ENCODE measurements at places on chromosomes 7 and 10.

GRCh38 chr10:131946880-131947279 lies 34.8 kb downstream of the BNIP3 start:
- no peak for DNase-seq

- no peak for DNase-seq
Observed at GRCh38 chr7:78225534-78225933, 427.0 kb downstream of the PHTF2 start.

GRCh38 chr10:124745673-124746072 lies 1.5 kb upstream of the FAM53B start:
- peak; percentile 64 for DNase-seq

- DNase-seq = no peak
Observed at GRCh38 chr7:38141187-38141586, 36.9 kb upstream of the STARD3NL start.

GRCh38 chr10:131982185-131982756 lies 548 bp upstream of the BNIP3 start:
- no peak for DNase-seq

DNA sequence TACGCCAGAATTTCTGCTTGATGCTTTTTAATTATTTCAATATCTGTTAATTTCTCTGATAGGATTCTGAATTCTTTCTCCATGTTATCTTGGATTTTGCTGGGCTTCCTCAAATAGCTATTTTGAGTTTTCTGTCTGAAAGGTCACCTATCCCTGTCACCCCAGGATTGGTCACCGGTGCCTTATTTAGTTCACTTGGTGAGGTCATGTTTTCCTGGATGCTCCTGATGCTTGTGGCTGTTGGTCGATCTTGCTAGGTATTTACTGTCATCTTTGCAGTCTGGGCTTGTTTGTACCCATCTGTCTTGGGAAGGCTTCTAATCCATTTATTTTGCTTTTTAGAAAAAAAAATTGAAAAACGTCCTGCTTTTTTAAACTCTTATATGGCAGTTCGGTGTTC lies 11.2 kb upstream of the PRKAR1B start:
- DNase-seq = no peak

DNA sequence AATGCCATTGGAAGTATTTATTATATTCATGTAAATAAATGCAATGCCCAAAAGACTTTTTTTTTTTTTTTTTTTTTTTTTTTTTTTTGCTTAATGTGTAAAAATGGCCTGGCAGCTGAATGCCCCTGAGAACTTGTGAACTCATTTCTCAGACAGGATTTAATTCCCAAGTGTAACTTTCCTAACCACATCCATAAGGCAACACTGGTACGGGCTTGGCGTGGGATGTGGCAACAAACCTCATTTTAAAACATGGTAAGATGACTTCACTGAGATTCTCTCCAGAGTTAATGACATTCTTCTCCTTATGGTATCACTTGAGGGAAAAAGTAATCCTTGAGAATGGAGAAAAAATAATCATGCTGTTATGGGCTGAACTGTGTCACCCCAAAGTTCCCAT lies 150.4 kb downstream of the DGKI start:
- DNase-seq = no peak

- no peak for DNase-seq
Observed at GRCh38 chr7:150631866-150632864, at the start of gene GIMAP6. Gene GIMAP6, minus strand, starts transcription at chr7:150632385. Its CDS starts 2,243 bp downstream, at chr7:150630142.

DNA sequence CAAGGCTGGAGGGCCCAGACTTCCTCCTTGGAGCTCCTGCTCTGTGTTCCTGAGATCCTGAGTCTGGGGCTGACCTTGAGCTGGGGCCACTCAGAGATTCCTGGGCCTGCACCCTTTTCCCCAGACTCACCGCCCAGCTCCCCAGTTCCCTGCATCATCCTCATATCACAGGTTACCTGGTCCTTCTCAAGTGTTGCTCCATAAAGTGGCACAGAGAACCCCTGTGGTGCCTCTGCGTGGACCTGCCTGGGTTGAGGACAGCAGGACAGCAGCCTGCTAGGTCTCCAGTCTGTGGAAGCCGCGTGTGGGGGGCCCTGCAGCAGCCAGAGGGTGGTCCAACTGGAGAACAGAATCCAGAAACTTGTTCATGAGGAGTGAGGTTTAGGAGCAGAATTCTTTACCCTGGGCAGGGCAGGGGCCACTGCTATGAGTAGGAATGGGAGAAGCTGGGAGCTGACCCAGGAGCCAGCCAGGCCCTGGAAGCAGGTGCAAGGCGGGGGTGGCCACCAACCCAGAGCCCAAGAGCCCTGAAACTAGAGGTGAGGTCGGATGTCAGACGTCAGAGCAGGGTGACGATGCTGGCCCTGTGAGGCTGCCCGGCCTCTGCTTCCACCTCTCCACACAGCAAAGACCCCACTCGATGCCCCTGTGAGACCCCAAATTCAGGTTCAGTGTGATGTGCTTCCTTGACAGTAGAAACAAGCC lies 299.4 kb downstream of the TCERG1L start:
- DNase-seq = no peak

DNA sequence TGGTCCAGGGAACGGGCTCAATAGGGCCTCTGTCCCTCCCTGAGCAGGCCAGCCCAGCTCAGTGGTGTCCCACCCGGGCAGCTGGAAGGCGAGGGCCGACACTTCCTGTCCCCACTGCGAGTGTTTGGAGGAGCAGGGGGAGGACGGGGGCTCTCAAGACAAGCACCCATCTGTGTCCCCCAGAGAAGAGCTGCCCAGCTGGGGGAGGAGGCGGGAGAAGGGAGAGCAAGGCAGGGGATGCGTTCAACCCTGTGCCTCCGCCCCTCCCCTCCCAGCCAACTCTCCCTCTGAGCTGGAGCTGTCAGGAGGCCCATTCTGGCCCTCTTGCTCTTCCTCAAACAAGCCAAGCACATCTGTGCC lies 35.7 kb downstream of the ZCCHC24 start:
- DNase-seq = no peak

GRCh38 chr7:128303133-128303532 lies 40.6 kb downstream of the RBM28 start:
- DNase-seq = no peak

- DNase-seq = peak; percentile 96
Observed at GRCh38 chr7:143499246-143499645, 21.6 kb downstream of the TAS2R41 start.

- no peak for DNase-seq
Observed at GRCh38 chr7:23234569-23235296, 11.8 kb upstream of the GPNMB start.

DNA sequence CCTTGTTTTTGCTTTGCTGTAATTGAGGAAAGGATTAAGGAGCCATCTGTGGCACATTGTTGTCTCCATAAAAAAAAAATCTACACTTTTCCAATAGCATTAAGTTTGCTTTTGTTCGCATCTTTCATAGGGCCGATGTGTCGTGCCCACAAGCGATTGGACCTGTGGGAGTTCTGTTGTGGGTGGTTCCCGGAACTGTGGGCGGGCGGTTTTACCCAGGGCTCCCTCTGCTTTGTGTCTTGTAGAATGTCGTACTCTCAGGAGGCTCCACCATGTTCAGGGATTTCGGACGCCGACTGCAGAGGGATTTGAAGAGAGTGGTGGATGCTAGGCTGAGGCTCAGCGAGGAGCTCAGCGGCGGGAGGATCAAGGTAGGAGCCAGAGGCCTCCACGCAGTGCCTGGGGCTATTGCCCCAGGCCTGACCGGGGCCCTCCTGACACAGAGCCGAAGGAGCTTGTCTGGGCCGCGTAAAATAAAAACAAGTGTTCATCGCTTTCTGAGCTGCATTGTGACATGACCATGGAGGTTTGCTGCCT lies 92.4 kb downstream of the ACTR3B start:
- no peak for DNase-seq

Data from bone marrow (tissue), 2 donors.